ENCODE measurements at places on chromosomes 4 and X.

DNA sequence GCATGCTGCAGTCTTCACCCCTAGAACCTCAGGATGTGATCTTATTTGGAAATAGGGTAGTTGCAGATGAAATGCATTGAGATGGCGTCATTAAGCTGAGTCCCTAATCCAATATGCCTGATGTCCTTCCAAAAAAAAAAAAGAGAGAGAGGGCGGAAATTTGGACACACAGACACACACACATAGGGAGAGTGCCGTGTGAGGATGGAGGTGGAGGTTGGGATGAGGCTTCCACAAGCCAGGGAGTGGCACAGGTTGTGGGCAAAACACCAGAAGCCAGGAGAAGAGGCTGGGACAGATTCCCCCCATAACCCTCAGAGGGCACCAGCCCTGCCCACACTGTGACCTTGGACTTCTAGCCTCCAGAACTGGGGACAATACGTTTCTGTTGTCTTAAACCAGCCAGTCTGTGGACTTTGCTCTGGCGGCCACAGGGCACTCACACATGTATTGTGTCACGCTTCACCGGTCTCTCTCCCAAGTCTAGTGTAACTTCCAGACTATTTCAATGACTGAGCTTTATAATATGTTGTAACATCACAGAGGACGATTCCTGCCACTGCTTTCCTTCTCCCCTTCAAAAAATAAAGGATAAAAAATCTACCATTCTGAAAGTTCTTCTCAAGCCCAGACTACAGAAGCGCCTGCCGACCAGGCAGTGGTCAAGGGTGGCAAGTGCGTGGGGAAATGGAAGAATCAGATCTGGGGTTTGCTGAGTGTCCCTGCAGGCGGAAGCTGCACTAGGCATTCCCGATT, 35.8 kb upstream of the MAN2B2 start:
- DNase-seq = no peak

DNA sequence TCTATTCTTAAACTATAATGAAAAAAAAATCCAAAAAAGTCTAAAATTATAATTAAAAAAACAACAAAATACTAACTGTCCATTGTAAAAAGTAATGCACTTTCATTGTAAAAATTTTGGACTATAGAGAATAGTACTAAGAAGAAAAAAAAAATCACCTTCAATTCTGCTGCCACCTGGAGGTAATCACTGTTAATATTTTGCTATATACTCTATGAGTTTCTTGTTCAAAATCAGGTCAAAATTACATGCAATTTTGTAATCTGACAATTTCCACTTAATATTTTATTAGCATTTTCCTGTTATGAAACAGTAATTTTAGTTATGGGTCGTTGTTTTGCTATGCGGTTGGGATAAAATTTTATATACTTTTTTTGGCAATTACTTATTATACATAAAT, 62.0 kb downstream of the HTT start:
- peak; percentile 33 for DNase-seq

DNA sequence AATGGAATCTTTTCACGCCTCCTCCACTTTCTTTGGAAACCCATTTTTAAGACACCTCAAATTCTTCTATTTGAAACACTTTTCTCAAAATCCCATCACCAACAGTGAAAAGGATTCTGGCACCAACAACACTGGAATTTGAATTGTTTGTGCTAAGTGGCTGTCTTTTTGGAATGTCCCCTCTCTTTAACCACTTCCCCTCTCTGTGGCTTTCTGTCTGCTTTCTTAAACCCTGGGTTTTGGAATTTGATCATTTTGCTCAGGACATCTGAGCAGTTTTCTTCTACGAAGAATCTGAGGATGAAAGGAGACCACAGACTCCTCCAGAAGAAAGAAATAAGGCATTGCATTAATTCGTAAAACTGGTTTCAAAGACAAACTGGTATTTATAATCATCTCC, 89.0 kb downstream of the MXRA5 start:
- DNase-seq = no peak

DNA sequence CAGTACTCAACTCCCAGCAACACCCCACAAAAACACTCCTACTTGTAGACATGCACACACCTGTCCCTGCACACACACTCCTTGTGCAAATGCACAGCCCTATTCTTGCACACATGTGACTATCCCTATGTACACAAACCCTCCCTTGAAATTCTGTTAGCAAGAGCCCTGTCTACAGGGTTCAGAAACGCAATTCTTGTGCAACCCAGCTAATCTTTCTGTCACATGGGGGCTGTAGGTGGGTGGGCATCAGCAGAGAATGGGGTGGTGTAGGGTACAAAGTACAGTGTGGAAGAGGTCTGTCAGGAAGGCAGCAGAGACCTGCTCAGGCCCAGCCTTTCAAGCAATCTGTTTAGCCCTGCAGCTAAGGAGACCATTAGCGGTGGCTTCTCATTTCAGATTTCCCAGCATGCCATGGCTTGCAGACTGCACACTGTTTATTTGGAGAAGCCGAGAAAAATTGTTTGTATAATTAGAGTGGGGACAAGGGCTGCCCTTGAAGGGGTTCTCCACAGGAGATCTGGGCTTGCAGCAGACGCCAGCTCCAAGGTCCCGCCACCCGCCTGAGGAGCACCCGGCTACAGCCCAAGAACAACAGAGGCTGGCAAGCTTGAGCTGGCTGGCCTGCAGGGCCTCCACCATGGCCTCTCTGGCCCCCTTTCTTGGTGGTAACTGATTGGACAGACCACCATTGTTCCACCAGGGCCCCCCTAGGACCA, 144.0 kb upstream of the PJA1 start:
- DNase-seq = no peak

GRCh38 chr4:12787261-12787660, 696.9 kb downstream of the RAB28 start:
- no peak for DNase-seq

GRCh38 chr4:154348657-154349056, 142.9 kb downstream of the DCHS2 start:
- peak; percentile 37 for DNase-seq

GRCh38 chrX:148422526-148422925, 77.9 kb upstream of the AFF2 start:
- DNase-seq = no peak

DNA sequence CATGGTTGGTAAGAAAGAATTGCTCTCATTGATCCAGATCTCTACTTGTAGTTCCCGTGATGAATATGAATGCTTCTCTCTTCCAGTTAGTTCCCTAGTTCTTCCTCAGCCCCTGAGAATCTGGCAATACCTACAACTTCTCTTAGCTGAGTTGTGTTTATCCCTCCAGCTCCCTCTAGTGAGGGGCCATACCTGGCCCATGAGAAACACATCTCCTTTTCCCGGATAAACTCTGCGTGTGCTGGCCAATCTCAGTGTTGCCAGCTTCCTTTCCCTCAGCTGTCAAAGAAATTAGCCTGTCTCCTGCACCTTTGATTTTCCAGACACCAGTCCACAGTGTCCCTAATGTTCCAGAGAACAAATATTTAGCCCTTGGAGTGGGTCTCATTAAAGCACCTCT, 5.7 kb downstream of the CBLL2 start:
- peak; percentile 19 for DNase-seq

DNA sequence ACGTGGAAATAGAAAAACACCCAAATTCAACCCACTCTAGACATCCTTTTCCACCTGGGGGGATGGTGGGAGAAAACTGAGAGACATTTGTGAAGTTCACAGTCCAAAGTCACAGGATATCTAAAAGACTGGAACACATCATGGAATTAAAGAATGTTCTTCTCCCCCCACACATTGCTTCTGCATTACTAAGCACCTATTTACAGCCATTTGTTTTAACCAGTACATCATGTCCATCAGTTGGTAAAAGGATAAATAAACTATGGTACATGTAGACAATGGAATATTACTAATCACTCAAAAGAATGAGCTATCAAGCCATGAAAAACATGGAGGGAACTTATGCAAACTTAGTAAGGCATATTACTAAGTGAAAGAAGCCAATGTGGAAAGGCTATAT, 185.5 kb upstream of the ANXA10 start:
- no peak for DNase-seq

DNA sequence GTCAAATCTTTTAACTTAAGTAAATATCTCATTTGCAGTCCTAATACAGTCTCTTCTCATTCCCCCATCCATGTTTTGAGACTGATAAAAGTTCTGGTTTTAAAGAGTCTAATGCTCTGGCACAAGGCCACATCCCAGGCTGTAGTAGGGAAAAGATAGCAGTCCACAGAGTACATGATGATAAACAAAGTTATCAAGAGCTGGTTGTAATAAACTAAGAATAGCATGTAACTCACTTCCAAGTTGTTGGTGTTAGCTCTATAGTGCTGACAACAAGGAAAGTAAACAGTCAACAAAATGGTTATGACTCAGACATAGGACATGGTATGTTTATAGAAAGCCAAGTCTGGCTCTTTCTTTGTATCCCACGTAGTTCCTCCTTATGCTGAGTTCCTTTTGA, 21.8 kb upstream of the AREG start:
- DNase-seq = no peak

- no peak for DNase-seq
These were observed 1165.8 kb upstream of the ADGRL3 start for GRCh38 chr4:60034361-60034760.

DNA sequence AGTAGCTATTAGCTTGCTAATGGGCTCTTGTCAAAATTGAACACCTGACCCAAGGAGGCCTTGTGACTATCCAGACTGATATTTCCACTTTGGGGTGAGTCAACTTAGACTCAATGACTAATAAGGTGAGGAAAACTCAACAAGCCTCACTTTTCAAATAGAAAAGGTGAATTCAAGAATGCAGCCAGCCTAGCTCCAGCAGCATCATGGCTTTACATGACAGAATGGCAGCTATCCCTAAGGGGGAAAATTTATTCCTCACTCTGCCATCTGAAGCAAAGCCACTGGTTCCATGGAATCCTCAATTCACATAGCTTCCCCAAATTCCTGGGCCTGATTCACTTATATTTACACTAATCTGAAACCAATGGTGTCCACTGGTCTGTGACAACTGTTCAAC, 29.1 kb upstream of the RAB9B start:
- no peak for DNase-seq

GRCh38 chrX:40145001-40145922, 47.5 kb upstream of the BCOR start:
- no peak for DNase-seq

DNA sequence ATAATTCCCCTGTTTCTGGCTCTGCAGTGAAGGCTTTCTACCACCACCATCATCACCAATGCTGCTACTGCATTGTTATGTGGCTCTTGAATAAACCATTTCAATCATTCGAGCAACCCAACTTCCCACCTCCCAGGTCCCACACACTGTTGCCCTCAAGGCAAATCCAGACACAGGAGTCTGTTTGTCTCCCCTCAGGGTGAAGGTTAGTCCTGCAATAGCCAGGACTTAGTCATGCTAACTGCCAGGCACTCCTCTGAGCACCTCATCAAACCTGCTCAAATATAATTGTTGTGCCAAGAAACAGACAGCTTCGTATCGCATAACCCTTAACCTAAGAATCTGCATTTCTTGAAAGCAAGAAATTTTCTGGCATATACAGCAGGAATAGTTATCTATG, 213.2 kb downstream of the KDR start:
- no peak for DNase-seq

- no peak for DNase-seq
These were observed 32.4 kb downstream of the CLDN22 start for GRCh38 chr4:183287677-183288076.

DNA sequence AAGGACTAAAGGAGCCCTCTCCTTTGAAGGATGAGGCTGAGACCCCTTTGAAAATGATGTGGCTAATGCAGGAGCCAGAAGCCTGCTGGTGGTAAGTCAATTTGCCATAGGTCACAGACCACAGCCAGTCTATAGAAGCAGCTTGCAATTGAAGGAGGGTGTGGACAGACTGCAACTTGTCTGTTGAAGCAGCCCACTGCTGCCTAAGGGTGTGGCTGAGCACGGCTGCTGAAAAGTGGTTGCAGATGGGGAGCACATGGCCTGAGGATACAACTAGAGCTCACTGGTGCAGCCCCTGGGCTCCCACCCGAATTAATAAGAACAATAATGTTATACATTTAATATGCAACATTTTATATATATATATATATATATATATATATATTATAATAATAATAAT, 11.4 kb upstream of the EXOC1L start:
- no peak for DNase-seq

GRCh38 chrX:132612821-132613564, 124.2 kb upstream of the MBNL3 start:
- DNase-seq = peak; percentile 65

DNA sequence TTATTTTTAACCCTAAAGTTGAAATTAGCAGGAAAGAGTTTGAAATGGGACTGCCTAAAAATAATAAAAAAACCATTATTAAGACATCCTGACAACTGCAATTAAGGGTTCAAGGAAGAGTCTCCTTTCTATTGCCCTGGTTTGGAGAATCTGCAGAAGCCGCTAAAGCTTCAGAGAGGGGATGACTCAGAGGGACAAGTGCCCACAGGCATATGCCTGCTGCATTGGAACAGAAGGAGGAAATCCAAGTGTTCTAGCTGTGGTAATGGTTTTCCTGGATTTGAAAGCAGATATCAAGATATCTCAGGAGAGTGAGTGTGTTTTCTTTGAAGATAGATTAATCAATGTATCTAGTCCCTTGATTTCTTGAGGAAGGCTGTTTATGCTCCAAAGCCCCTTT, 235.1 kb upstream of the TAPT1 start:
- DNase-seq = no peak

All from SK-MEL-5 (cell line).